ENCODE measurements at places on chromosomes 7 and 10.
A peak's percentile ranks its signal among the peaks of the same experiment; 100 is the strongest.

- DNase-seq, result peak; percentile 9
Measured at GRCh38 chr10:123967626-123968243, 76.1 kb upstream of the CPXM2 start.

DNA sequence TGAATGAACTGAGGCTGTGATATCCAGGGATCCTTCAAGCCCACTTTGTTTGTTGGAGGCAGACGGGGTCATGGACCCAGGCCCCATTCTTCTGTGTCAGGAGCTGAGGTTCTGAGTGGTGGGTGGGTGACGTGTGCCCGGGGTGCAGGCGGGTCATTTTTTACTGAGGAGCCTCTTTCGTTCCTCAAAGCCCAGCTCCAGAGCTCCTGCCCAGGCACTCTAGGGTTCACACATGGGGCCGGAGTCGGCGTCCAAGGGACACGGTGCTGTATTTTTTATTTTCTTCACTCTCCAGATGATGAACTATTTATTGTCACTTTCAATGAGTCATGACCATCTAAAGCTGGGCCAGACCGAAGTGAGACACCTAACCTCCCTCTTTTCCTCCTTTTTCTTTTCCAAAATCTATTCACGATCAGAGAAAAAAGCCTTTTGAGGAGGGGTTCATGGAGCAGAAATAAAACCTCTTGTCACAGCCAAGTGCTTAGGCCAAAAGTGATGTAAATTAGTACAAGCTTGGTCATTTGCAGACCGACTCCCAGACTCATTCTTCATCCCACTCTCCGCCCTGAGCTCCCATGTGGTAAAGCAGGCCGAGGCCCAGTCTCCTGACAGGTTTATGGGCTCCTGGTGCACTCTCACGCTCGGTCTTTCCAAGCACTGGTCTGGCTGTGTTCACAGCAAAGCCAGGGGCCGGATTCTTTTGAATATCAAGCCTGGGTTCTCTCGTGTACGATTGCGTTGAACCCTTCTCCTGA is 41.4 kb upstream of the PITRM1 start:
- no peak for DNase-seq

- DNase-seq, result no peak
Measured at GRCh38 chr7:17300012-17300411, 1.6 kb downstream of the AHR start.

GRCh38 chr7:35839860-35840854 is 39.3 kb downstream of the SEPTIN7 start:
- DNase-seq, result no peak

Data from stimulated activated CD4-positive, alpha-beta T cell treated with anti-CD3 and anti-CD28 coated beads, Interleukin-1b, Interleukin-23, amount 100 ng/mL, for 1 hour (primary cell).